ENCODE measurements at places on chromosomes 7 and 10.

DNA sequence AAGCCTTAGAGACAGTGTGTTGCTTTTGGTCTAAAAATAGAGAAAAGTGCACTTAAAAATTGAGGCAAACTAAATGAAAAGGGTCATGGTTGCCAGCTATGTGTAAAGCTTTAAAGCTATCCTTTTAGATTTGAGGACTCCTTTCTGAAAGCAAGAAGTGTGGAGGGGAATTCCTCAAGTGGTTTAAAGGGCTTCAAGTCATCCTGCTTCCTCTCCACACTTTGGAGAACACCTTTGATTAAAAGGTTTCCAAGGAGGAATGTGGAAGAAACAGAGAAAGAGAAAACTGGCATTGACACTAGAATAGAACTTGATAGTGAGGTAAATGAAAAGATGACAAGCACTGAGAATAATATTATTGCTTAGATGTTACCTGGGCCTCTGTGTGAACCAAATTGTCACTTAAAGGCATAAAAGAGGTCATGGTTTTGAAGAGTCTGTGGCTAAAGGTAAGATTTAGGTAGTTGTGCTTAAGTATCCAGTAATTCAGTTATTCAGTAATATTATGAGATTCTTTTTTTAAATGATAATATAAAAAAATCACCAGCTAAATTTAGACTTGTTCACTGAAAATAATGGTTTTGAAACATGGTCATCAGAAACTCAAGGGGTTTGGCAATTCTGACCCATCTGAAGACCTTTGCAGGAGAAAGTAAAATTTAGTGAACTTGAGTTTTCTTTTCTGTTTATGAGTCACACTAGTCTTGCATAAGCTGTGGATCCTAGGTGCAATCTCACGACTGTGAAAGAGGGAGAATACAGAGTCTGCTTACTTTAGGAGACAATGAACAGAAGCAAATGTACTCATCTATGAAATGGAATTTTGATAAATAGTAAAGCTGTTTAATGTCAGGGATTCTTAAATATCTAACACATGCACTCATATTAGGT is 466.0 kb downstream of the KIF20B start:
- no peak for DNase-seq

DNA sequence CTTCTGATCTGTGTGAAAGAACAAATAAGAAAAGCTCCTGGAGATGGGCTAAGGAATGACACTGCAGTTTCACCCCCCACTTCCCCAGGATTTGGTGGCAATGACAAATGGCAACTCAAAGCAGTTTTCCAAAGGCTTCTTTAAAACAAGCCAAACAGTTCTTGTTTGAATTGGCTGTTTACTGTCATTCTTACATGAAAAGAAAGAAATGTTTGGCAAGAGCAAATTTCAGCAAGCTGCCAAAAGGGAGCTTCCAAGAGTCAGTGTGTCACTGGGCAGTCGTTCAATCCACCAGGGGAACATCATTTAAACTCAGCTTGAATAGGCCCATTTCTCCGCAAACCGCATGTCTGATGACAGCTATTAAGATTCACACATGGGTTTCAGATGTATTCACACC is 119.0 kb upstream of the RHOBTB1 start:
- no peak for DNase-seq

GRCh38 chr7:28083164-28083997 is 97.2 kb downstream of the JAZF1 start:
- DNase-seq, result no peak

GRCh38 chr10:11173042-11173441 is 155.4 kb downstream of the CELF2 start:
- no peak for DNase-seq

GRCh38 chr10:5882961-5883360 is 6.7 kb downstream of the ANKRD16 start:
- DNase-seq, result no peak

GRCh38 chr7:84194484-84195271 is at the start of gene SEMA3A:
SEMA3A (minus strand) TSS chr7:84194789; CDS start chr7:84194586, 203 bp downstream.
- DNase-seq, result no peak

DNA sequence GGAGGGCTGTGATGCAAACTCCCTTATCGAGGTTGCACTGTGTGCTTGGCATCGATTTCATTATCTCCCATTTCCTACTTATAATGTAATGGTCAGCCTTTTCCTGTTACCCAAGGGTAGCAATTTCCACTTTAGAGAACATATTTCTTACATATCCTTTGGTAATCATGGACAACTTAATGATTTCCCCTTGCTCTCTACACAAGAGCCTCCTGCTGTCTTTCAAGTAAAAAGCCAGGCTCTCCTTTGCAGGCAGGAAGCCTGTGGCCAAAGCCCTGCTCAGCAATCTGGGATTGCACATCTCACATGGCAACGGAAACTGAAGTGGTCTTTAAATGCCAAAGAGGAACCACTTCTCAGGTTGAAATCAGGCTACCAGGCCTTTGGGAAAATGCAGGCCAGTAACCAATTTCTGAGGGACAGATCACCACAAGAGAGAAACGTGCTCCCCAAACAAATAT is 86.7 kb upstream of the IKZF1 start:
- no peak for DNase-seq

DNA sequence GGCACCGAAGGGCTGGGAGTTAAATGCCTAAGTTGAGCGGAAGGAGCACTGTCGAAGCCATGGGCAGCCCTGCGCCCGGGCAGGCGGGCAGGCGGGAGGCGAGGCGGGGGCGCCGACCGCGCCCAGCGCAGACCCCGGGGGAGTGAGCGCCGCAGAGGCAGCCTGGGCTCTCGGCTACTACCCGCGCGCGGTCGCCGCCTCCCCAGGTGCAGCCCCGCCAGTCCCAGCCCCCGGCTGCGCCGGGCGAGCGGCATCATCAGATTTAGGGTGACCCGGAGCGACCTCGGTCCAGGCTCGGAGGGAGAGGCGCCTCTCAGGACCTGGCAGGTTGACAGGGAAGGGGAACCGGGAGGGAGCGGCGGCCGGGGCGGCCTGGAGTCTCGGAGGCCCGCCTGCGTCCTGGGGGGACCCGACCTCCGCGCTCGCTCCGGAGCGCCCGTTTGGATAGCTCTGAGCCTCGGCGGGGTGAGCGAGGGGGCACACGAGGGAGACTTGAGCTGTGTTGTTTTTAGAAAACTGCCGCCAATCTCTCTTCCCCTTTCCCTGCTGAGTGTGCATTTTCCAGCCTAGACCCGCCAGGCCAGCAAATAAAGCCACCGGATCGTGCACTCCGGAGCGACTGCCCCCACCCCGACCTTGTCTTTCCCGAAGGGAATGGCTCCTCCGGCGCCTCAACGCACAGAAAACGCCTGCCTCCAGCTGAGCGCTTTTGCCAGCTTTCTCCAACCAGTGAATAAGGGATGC is 2.3 kb upstream of the NRP1 start:
- DNase-seq, result no peak

GRCh38 chr7:143434660-143435059 is 8.6 kb upstream of the TAS2R60 start:
- DNase-seq, result no peak

- DNase-seq, result no peak
These were observed 37.7 kb upstream of the EZH2 start for GRCh38 chr7:148921806-148922205.

- DNase-seq, result no peak
These were observed 130.1 kb upstream of the LRRN3 start for GRCh38 chr7:110960811-110961210.

GRCh38 chr10:119686465-119687191 is 35.4 kb downstream of the BAG3 start:
- DNase-seq, result peak; percentile 86

DNA sequence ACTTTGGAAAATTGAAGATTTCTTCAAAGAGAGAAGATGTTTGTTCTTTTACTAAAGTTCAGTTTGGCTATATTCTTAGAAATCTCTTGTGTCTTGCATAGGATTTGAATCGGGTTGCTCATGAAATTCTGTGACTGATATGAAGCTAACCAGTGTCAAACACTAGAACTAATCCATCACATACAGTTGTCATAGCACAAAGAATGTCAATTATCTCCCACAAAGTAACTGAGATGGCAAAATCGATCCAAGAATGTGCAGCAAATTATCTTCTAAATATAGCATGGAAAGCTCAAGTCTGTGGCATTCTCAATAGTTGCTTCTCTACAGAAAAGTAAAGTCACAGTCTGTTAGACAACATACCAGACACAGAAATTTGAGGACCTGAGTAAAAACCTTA is 768.1 kb upstream of the LRRN3 start:
- no peak for DNase-seq

GRCh38 chr7:147541261-147541660 is 1049.3 kb upstream of the C7orf33 start:
- DNase-seq, result no peak

DNA sequence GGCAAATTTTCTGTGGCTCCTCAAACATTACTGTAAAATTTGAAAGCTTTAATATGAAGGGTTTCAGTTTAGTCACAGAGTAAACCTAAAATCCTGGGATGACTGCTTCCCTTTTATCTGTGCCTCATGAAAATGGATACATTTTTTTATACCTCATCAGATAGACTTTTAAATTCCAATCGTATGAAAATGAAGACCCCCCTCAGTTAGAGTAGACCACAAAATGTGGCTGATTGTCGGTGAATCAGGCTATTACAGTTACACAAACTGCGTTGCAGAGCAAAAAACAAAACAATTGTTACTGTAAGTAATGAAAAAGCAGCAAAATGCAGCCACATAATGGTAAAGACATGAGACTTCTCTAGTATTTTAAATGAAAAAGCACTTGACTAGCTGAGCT is 296.2 kb downstream of the CNTNAP2 start:
- DNase-seq, result no peak

GRCh38 chr10:44044549-44044948 is 340.3 kb downstream of the CXCL12 start:
- DNase-seq, result no peak

GRCh38 chr10:124279882-124280281 is 138.8 kb downstream of the OAT start:
- no peak for DNase-seq

DNA sequence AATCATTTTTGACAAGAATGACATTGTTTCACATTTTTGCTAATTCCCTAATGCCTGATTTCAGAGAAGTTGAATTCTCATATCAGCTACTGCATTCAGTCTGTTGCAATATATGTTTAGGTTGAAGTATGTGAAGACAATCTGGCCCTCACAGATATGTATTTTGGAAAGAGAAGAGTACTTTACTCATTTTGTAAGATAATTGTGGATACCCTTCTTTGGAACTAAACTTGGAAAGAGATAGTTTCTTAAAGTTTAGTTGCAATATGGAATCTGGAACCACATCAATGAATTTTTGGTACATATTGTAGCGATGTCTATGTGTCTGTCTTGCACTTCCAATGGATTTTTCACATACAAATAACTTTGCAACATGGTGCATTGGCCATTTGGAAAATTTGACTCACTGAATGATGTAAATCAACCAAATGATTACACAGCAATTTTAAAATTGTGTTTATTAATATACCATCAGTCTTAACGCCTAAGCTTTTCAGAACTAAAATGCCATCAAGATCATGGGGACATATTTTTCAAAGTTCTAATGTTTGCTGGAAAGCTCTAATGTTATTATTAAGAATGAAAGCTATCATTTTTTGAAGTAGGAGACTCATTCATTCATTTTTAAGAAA is 39.3 kb upstream of the TMEM26 start:
- DNase-seq, result no peak

- DNase-seq, result no peak
These were observed 248.4 kb downstream of the WDR11 start for GRCh38 chr10:121099592-121099991.

- peak; percentile 21 for DNase-seq
These were observed 871 bp downstream of the ST7 start for GRCh38 chr7:116953906-116954838.

Measured in activated naive CD4-positive, alpha-beta T cell treated with Interleukin-2 at 50 U/mL for 16 hours (primary cell).